ENCODE measurements at places on chromosomes 12 and 14.

DNA sequence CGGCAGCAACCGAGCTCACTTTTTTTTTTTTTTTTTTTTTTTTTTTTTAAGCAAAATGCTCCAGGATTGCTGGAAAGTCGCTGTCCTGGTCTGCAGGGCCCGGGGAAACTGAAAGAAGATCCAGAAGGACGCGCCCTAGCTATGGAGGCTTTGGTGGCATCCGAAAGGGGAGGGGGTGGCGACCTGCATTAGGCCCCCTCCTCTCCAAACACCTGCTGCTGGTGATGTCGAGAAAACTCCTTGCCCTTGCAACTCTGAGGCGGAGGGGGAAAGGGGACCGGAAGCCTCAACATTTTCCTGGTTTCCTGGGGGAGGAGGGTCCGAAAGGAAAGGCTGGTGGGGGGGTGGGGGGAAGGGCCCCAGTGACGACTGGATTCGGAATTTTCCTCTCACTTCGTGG lies 421.1 kb downstream of the VRK1 start:
- no peak for DNase-seq

GRCh38 chr14:104149617-104150135 lies 11.3 kb downstream of the KIF26A start:
- DNase-seq = no peak

DNA sequence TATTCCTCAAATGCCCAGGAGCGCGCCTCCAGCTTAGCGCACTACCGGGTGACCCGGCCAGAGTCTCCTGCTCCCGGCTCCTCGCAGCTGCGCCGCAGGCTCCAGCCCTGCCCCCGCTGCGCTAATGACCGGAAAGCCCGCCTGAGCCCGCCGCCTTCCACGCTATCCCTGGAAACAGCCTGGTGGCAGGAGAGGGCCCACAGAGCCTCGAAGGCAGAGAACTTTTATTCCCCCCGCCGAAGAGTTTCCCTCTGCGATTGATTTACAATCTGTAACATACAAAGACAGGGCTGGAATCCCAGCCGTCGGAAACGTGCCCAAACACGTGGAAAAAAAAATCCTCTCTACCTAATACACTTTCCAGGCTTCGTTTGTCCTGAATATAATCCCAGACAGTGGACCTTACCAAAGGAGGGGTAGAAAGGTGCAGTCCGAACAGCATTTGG lies 1.5 kb downstream of the COL2A1 start:
- DNase-seq = peak; percentile 71

DNA sequence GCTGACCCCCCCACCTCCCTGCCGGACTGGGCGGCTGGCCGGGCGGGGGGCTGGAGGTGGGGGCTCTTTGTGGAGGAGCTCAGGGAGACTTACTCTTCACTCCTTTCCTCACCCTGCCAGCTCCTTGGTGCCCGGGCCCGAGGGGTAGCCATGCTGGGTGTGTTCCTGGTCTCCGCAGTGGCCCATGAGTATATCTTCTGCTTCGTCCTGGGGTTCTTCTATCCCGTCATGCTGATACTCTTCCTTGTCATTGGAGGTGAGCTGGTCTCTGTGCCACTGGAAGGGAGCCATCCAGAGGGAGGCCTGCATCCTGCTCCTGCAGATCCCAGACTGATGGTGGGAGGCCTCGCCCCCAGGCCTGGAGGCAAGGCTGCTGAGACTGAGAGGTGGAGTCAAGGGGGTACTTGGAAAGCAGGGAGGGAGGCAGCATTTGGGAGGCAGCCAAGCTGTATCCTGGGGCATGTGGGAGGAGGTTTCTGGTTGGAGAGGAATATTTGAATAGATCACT lies 19.7 kb downstream of the SOAT2 start:
- DNase-seq = no peak

GRCh38 chr14:98103705-98104104 lies 1168.3 kb downstream of the BCL11B start:
- no peak for DNase-seq

GRCh38 chr12:89890161-89890560 lies 181.5 kb upstream of the ATP2B1 start:
- DNase-seq = no peak

- DNase-seq = no peak
These were observed 13.8 kb upstream of the BCL2L14 start for GRCh38 chr12:12056951-12057350.

GRCh38 chr14:91294153-91294552 lies 49.6 kb upstream of the GPR68 start:
- no peak for DNase-seq

GRCh38 chr12:69151254-69151764 lies 88.1 kb upstream of the CPSF6 start:
- DNase-seq = no peak

- no peak for DNase-seq
These were observed 190.8 kb upstream of the ARHGAP5 start for GRCh38 chr14:31886156-31886835.

- no peak for DNase-seq
These were observed 39.7 kb upstream of the VRK1 start for GRCh38 chr14:96757456-96757855.

GRCh38 chr12:2475984-2476383 lies 318.8 kb upstream of the FKBP4 start:
- no peak for DNase-seq

- DNase-seq = peak; percentile 27
These were observed 845 bp upstream of the RARG start for GRCh38 chr12:53232646-53233461.

DNA sequence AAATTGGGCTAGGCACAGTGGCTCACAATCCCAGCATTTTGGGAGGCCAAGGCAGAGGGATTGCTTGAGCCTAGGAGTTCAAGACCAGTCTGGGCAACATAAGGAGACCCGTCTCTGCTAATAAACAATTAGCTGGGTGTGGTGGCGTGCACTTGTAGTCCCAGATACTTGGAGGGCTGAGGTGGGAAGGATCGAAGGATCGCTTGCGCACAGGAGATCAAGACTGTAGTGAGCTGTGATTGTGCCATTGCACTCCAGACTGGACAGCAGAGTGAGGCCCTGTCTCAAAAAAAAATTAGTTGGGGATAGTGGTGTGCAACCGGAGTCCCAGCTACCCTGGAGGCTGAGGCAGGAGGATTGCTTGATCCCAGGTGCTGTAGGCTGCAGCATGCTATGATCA lies 38.7 kb upstream of the BCL7A start:
- DNase-seq = no peak

All from posterior cingulate gyrus (tissue), 11 donors.